Spleen (tissue), 13 donors: ENCODE measurements at places on chromosomes 2 and 18. TPM values are rescaled to one million over a fixed set of nuclear protein-coding genes. Genes with fewer than 3 reads are reported as not detected.
A peak's percentile ranks its signal among the peaks of the same experiment; 100 is the strongest.

GRCh38 chr18:75108579-75109318 lies 100.2 kb downstream of the PTGR3 start:
- H3K4me1 ChIP-seq = no peaks in the 10 kb centered on the region
- no peak overlapping the region for H3K27ac ChIP-seq
- H3K36me3 ChIP-seq = no peaks in the 10 kb centered on the region
- H3K4me3 ChIP-seq = no peak overlapping the region
- no peaks in the 10 kb centered on the region for H3K27me3 ChIP-seq

GRCh38 chr18:2326999-2327398 lies 244.3 kb downstream of the METTL4 start:
- DNase-seq = no peak
- H3K36me3 ChIP-seq = no peaks in the 10 kb centered on the region
- no peaks in the 10 kb centered on the region for H3K4me1 ChIP-seq

- H3K36me3 ChIP-seq = no peaks in the 10 kb centered on the region
- H3K27me3 ChIP-seq = no peaks in the 10 kb centered on the region
- H3K4me1 ChIP-seq = no peaks in the 10 kb centered on the region
- no peak for DNase-seq
- no peak overlapping the region for H3K27ac ChIP-seq
Observed at GRCh38 chr2:79835911-79836310, 323.1 kb downstream of the CTNNA2 start.

DNA sequence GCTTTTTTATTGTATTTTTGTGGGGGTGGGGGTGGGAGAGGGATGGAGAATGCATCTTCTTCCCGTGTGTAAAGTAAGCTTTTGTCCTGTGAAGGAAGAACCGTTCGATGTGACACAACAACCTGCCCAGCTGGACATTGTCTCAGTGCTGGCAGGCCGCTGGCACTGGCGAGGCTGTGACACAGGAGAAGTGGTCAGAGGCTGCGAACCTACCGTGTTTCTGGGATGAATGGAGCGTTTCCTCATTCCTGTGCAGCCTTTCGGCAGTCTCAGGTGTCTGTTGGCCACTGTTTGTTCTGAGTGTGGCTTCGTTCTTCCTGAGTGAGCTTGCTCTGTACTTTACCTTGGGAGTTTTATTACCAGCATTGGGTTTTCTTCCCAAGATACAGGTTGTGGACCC lies 8.0 kb downstream of the RAMP1 start:
- no peak overlapping the region for H3K4me3 ChIP-seq
- DNase-seq = peak; percentile 38
- no peak overlapping the region for H3K27ac ChIP-seq
- H3K4me1 ChIP-seq = no peaks in the 10 kb centered on the region

DNA sequence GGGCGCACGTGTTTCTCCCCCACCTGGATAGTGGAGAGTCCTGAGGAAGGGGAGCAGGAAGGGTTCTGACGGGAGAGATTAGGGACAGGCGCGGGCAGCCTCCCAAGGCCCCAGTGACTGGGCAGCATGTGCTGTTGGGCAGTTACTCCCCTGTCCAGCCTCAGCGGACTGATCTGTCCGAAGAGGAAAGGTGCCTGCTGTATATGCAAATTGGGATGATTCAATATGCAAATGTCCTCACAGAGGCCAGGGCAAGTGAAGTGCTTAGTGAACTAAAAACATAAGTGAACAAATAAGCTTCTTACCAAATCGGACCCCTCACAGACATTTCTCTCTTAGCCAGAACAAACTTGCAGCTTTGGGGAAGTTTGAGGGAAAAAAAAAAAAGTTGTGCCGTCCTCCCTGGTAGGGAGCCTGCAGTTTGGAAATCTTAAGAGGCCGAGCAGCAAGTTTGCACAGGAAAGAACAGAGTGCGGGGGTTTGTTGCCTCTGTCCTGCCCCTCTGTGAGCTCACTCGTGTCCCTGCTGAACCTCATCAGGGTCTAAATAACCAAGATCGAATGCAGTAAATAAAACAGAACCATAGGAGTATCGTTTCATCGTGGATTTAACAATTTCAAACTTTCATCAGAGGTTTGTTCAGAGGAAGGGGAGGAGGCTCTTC lies 141.4 kb downstream of the KCTD1 start:
- no peak overlapping the region for H3K4me3 ChIP-seq
- no peak overlapping the region for H3K27ac ChIP-seq
- no peak for DNase-seq
- no peaks in the 10 kb centered on the region for H3K27me3 ChIP-seq

DNA sequence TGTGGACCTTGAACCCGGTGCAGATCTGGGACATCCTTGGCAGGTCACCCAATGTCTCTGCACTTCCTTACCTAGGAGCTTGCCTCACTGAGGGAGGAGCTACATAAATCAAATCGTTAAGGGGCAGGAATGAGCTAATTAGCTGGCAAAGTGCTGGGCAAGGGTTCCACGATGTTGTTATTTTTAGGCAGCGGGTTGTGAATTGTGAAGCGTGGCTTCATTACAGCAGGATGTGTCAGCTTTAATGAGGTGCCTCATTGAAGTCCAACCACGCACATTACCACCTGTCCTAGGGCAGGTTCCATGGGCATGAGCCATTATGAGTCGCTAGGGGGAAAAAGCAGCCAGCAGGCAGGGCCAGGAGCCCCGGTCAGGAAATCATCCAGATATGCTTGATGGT lies 127.0 kb upstream of the AGAP1 start:
- H3K4me1 ChIP-seq = no peaks in the 10 kb centered on the region
- no peak for DNase-seq
- H3K27ac ChIP-seq = no peak overlapping the region
- H3K36me3 ChIP-seq = no peaks in the 10 kb centered on the region
- H3K27me3 ChIP-seq = no peaks in the 10 kb centered on the region

DNA sequence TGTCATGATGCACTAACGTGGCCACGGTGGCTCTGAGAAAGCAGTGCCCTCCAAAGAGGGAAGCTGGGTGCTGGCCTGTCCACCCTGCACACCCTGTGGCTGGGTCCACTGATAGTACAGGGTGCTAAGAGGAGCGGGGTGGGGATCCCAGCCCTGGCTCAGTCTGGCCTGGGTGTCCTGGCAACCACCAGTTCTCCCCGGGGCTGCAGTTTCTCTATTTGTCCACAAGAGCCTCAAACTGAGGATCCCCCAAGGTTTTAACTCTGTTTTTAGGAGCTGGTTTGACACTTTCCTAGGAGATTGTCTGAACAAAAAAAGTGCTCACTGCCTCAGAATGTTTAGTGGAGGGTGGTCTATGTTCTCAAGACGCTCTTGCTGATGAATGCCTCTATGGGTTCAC lies 29.0 kb downstream of the EDAR start:
- peaks cover 4% of the 10 kb centered on the region for H3K4me1 ChIP-seq
- H3K36me3 ChIP-seq = no peaks in the 10 kb centered on the region
- DNase-seq = no peak
- no peak overlapping the region for H3K27ac ChIP-seq

DNA sequence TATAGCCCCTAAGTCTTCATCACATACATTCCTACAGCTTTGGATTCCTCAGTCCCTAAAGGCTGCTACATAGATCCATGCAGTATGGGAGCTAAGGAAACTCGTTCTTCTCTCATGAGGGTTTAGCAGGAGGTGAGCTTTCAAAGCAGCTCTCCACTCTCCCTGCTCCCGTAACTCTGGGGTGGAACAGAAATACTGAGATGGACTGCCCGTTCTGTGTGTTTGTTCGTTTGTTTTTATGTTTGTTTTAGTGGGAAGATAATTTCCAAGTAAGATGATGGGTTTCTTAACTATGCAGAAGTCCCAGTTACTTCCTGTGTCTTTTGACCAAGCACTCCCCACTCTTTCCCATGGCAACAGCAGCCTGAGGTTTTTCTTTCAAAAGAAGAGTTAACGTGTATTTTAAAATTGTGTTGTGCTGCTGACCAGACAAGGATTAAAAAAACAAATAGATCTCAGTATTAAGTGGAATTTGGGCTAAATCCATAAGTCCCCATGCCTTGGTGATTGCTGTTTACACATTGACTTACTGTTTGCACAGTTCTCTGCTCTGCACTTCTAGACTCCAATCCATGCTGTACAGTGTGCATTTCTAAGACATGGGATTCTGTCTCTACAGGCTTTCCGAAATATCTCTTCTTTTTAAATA lies 156.4 kb upstream of the SH3BP4 start:
- no peaks in the 10 kb centered on the region for H3K4me1 ChIP-seq
- no peak overlapping the region for H3K4me3 ChIP-seq
- H3K27me3 ChIP-seq = no peaks in the 10 kb centered on the region

- peaks cover 14% of the 10 kb centered on the region for H3K36me3 ChIP-seq
- no peak overlapping the region for H3K4me3 ChIP-seq
- DNase-seq = peak; percentile 62
- H3K4me1 ChIP-seq = peaks cover 11% of the 10 kb centered on the region
Observed at GRCh38 chr2:235052514-235053354, 100.9 kb downstream of the SH3BP4 start.

DNA sequence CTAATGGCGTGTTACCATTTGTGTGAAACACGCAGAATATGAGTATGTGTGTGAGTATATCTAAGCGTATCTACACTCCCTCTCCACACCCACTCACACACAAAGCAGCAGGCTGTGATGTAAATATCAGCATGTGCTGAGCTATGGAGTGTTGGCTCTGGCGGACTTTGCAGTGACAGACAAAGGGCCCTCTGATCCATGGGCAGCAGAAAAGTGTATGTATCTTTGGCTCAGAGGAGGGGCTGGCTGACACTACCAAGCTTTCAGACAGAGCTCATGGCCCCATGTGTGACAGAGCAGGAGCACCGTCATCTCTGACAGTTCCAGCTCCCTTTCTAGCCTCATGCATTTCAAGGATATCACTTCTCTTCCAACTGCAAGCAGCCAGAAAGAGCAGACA lies 57.2 kb upstream of the ASB18 start:
- DNase-seq = no peak
- no peaks in the 10 kb centered on the region for H3K27me3 ChIP-seq
- no peak overlapping the region for H3K27ac ChIP-seq

IL36RN gene
- total RNA-seq = not detected

CCDC102B gene
- 6.6 TPM for total RNA-seq

CHST9 gene
- total RNA-seq = 5.6 TPM

CNRIP1 gene
- 26.7 TPM for total RNA-seq
